ENCODE measurements at places on chromosomes 4 and X.

- no peak for DNase-seq
These were observed 101.5 kb upstream of the CXXC4 start for GRCh38 chr4:104596189-104596588.

DNA sequence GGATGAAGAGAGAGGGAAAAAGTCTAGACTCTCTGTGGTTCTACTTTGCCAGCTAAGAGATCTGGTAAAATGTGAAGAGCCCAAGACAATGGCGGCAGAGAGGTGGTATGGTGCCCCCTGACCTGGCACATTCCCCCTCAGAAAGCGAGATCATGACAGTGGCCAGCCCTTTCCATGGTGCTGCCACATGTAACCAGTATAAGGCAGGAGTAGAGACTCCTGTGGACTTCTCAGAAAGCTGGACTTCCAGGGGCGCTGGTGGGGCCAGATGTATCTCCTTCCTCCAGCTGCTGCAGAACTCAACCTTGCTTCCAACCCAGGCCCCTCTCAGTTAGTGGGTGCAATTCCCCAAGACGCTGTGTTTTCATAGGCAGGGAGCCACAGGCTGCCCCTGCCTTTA is 9.6 kb downstream of the CTAG1A start:
- DNase-seq = no peak

GRCh38 chrX:39377157-39377556 is 575.9 kb downstream of the MID1IP1 start:
- no peak for DNase-seq

DNA sequence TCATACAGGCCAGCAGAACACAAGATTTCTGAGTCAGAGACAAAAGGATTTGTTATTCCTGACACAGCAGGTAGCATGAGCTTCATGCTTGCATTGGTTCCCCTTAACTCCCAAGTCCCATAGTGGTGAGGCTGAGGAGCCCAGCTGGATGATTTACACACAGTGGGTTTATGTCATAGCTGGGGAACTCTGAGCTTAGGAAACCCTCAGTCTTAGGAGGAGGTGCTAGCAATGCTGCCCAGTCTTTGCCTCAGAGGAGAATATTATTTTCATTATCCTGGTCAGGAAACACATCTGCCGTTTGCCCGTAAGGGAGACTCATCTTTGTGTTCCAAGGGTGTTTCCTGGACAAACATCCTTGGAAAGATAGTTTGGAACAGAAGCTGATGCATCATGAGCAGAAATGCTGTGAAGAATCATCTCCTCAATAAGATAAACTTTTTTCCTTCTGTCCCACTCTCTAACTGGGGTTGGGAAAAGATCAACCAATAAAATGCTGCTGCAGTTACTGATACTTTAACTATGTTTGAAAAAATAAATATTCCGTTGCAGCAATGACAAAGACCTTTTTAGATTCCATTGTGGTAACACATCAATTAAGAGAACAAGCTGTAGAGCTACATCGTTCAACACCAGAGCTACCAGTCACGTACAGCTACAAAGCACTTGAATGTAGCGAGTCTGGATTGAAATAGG is 146.8 kb downstream of the DCLK2 start:
- peak; percentile 56 for DNase-seq

DNA sequence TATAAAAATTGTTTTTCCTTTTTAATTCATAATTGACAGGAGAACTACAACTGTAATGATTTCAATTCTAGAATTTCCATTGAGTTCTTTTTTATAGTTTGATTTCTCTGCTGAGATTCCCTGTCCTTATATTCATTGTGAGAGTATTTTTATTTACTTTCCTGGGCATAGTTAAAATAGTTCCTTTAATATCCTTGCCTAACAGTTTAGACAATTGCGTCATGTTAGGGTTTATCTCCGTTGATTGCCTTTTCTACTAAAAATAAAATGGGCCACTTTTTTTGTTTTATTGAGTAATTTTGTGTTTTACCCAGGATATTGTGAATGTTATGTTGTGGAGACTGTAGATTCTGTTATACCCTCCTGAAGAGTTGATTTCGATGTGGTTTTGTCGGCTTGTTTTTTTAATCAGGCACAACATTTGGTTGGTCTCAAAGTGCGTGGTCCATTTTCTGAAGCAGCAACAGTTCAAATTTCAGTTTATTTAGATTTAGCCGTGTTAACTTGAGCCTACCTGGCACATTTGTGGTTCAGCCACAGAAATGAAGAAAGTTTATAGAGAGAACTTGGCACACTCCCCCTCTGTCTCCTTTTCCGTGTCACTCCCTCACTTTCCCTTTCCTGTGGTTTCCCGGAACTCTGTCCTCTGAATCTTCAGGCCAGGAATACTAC is 16.0 kb upstream of the PRRG1 start:
- no peak for DNase-seq

- DNase-seq = no peak
These were observed 136.1 kb upstream of the MAP9 start for GRCh38 chr4:155512817-155513216.

GRCh38 chr4:137253949-137254348 is 278.3 kb downstream of the PCDH18 start:
- peak; percentile 9 for DNase-seq
